Stimulated activated CD4-positive, alpha-beta T cell treated with anti-CD3 and anti-CD28 coated beads, Interleukin-2, amount 100 ng/mL, for 24 hours (primary cell): ENCODE measurements at places on chromosomes 13 and 19.

- no peak for DNase-seq
These were observed 96.3 kb downstream of the DACH1 start for GRCh38 chr13:71770710-71771109.

- DNase-seq: no peak
These were observed 61.4 kb upstream of the SLITRK1 start for GRCh38 chr13:83943530-83944279.

GRCh38 chr19:2186071-2186846 is 22.5 kb downstream of the DOT1L start:
- DNase-seq: no peak

- DNase-seq: no peak
These were observed 64.6 kb upstream of the KL start for GRCh38 chr13:32951580-32951979.

DNA sequence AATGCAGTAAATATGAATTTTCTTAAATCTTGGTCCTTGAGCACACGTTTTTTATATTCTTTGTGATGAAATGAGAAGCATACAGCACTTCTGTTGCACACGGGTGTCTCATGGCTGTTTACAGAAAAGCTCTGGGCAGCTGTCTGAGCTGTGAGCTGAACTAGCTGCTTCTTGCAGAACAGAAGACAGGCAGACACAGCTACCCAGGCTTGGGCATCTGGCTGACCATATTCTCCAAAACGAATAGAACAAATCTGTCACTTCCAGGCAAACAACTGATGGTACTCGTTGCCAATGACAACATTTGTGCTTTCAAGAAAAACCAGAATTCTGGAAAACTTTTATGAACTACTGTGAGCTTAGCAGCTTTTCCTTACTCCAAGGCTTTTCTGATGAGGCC is 16.2 kb downstream of the PCID2 start:
- no peak for DNase-seq

- DNase-seq: no peak
These were observed 4.3 kb downstream of the DOT1L start for GRCh38 chr19:2167896-2168618.

DNA sequence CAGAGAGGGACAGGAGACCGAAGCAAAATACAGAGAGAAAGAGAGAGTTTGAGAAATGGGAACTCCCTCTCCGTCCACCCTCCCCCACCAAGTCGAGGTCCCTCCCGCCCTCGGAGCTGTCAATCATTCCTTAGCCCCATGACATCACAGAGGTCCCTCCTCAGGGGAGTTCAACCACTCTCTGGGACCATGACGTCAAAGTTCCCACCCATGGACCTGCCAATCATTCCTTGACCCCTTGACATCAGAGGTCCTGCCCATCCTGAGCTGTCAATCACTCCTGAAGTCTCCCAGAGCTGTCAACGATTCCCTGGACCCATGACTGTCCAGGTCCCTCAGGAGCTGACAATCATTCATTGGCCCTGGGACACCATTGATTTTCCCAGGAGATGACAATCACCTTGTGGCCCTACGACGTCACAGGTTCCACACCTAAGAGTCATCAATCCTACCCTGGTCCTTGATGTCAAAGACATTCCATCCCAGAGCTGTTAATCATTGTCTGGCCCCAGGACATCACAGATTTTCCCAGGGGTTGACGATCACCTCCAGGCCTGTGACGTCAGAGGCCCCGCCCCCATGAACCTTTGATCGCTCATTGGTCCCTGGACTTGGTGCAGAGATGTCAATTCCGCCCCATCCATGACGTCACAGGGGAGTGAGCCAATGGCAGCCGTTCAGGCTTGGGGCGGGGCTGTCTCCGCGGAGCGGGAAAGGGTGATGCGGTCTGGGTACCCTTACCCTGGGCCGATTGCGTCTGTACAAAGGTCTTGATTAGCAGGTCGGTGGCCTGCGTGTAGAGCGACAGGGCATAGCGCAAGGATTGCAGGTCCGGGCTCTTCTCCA is 61.7 kb downstream of the COLGALT1 start:
- DNase-seq: no peak

DNA sequence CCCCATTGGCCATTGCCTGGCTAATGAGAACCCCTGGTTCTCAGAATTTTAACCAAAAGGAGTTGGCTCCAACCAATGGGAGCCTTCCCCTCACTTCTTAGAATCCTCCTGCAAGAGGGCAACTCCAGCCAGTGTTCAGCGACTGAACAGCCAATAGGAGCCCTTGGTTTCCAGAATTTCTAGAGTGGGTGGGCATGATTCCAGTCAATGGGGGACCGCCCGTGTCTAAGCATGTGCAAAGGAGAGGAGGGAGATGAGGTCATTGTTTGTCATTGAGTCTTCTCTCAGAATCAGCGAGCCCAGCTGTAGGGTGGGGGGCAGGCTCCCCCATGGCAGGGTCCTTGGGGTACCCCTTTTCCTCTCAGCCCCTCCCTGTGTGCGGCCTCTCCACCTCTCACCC is 9.5 kb upstream of the SWSAP1 start:
- no peak for DNase-seq

- no peak for DNase-seq
These were observed 174.9 kb downstream of the B3GLCT start for GRCh38 chr13:31374682-31375081.

DNA sequence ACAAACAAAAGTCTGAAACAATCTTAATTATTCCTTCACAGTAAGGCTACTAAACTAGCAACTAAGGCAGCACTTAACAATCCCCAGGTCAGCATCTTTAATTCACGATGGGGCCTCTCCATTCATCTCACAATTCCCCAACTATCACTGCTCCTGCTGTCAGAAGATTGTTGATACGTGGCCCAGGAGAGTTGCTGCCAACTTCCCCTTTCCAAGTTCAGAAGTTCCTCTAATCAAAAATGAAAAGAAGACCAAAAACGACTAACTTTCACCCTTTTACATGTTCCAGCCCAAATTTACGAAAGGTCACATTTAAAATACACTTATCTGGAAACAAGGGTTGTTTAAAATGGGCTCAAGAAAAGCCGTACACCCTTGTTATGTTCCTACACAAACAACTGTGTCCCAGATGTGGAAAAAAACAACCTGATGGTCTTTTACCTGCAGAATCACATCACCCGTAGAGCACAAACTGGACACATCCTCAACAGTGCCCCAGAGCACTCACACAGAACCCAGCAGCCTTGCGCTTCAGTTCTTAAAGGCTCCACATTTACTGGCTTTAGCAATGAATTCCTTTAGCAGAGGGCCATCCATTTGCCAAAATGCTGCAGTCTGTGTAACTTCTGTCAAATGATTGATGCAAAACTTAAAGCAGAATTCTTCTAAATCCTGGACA is 38.0 kb downstream of the PHF11 start:
- no peak for DNase-seq

DNA sequence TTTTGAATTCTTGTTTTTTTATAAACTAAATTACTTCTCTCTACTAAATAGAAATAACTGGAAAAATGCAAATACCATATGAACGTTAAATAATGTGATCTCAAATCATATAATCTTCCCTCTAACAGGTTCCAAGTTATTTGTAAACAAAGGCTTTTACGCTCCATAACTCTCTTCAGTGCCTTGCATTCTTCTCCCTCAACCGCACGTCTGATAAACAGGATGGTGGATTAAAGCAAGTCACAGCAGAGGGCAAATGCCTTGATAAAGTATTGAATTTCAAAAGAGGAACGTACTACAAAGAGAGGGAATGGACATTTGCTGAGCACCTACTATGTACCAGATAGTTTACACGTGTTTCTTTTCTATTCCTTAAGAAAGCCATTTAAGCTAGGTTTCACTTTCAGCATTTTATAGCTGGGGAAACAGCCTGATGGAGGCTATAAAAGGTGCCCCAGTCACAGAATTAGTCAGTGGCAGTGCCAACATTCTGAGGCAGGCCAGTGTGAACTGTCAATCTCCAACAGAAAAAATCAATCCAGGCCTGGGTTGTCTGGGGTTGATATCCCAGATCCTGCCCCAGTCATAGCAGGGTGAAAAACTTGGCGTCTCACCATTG is 15.8 kb downstream of the MRPS31 start:
- DNase-seq: no peak

GRCh38 chr19:29491995-29492577 is 33.7 kb upstream of the VSTM2B start:
- DNase-seq: no peak

DNA sequence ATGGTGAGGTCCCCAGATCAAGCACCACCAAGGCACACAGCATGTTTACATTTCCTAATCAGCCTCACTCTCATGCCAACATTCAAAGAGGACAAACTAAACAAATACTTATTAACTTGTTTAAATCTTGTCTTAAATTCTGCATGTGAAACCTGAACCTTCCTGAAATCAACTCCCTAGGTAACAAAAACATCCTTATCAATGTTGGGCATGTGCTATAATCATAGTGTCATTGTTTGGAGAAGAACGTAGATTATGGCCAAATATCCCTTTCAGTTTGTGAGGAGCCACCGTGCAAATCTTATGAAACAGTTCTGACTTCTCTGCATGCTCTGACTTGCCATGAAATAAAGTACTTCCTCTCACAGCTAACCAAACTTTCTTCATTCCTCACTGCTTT is 123.8 kb downstream of the NDFIP2 start:
- no peak for DNase-seq

DNA sequence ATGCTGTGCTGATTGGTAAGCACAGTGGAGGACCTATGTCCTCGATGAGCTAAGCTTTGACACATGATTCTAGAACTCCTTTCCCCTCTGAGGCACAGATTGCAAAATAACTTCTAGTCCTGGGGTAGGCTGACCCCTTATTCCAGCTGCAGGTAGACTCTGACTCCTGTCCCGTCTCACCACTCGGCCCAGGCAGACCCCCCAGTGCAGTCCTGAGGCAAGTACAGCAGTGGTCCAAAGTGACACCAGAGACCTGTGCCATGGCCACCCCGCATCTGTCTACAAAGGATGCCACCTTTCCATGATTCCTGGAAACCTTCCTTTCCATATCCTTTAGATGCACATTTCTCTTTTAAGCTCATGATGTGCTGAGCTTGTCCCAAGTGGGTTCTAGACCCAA is 482.5 kb downstream of the ZNF536 start:
- DNase-seq: no peak

GRCh38 chr19:6021878-6022569 is 44.1 kb upstream of the RANBP3 start:
- peak; percentile 80 for DNase-seq

GRCh38 chr19:33825556-33825955 is 28.9 kb downstream of the KCTD15 start:
- DNase-seq: no peak

- no peak for DNase-seq
These were observed 36.5 kb upstream of the TSHZ3 start for GRCh38 chr19:31385744-31386143.

DNA sequence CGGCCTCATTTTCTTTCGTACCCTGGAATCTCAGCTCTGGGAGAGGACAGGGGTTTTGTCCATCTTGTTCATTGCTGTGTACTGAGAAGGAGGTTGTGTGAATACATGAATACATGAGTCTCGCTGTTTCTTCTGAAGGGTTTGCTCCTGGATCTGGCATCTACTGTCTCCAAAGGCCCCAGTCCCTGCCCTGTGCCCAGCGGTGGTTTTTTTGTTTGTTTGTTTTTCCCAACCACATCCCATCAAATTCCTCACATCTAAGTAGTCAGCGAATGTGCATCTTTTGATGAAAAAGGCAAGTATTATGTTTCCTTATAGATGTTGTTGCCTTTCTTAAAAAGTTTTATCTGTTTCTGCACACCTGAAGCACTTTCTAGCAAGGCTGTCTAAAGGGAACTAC is 12.5 kb downstream of the DCAF15 start:
- DNase-seq: no peak

DNA sequence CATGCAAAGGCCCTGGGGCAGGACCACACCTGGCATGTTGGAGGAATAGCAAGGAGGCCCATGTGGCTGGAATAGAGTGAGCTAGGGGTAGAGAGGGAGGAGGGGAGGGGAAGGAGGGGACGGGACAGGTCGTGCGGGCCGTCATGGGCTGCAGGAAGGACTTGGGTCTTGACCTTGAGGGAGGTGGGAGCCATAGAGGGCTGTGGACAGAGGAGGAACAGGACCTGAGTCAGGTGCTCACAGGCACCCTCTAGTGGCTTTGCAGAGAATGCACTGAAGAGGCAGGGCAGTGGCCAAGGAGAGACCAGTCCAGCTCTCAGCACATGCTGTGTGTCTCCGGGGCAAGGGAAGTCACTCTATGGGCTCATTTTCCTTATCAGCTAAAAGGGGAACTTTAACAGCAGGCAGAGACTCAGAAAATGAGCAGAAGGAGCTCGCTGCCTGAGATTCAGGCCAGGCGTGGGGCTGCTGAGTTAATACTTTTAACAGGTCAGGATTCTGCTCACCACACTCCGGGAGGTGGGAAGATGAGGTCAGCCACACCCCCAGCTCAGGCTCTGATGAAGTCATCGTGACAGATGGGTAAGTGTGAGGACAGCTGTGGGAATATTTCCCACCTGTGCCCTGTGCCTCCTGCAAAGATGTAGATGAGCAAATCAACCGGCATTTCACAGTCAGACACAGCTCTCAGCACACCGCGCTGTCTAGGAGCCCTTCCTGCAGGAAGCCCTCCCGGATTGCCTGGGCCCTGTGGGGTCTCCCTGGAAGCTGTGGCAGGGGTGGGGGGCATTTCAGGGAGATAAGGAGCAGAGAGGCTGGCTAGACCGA is 6.0 kb upstream of the TNFAIP8L1 start:
- peak; percentile 56 for DNase-seq

DNA sequence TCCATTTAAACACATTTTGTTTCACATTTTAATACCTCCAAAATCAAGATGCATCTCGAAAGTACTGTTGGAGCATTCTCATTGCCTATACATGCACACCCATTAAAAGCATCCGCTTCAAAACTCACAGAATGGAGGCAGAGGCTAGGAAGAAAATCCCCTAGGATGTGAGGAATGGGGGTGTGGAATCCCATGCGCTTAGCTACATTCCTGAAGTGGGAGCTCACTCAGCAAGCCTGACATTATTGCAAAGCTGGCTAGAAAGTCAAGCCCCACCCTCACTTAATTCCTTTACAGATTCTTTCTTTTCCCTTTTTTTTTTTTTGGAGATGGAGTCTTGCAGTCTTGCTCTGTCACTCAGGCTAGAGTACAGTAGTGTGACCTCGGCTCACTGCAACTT is 4.6 kb upstream of the FAM32A start:
- no peak for DNase-seq

DNA sequence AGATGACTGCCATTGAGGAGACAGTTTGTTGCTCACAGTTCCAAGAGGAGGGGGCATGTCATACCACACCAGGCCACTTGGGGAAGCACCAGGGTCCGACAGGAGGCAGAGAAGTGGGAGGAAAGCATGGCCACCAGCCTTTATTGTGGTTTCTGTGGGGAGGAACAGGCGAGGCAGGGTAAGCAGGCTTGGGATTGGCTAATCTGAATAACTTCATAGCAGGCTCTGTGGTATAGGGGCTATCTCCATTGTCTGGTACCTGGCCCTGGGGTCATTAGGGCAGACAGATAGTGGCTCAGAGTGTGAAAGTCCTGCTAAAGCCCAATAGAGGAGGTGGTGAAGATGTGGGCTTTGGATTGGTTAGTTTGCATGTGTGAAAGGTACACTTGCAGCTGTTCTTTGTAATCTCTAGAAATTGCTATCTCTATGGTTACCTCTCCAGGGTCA is 35.5 kb downstream of the CBY2 start:
- no peak for DNase-seq

- no peak for DNase-seq
These were observed 1.1 kb downstream of the MBD3 start for GRCh38 chr19:1591421-1592023.
